ENCODE measurements at places on chromosomes 6 and 20.

DNA sequence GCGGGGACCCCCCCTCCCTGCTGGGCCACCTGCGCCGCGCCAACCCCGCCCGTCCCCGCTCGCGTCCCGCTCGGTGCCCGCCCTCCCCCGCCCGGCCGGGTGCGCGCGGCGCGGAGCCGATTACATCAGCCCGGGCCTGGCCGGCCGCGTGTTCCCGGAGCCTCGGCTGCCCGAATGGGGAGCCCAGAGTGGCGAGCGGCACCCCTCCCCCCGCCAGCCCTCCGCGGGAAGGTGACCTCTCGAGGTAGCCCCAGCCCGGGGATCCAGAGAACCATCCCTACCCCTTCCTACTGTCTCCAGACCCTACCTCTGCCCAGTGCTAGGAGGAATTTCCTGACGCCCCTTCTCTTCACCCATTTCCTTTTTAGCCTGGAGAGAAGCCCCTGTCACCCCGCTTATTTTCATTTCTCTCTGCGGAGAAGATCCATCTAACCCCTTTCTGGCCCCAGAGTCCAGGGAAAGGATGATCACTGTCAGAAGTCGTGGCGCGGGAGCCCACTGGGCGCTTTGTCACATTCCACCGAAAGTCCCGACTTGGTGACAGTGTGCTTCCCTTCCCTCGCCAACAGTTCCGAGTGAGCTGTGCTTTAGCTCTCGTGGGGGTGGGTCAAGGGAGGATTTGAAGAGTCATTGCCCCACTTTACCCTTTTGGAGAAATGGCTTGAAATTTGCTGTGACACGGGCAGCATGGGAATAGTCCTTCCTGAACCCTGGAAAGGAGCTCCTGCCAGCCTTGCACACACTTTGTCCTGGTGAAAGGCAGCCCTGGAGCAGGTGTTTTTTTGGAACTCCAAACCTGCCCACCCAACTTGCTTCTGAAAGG, 2.1 kb downstream of the VEGFA start:
- DNase-seq, result no peak

DNA sequence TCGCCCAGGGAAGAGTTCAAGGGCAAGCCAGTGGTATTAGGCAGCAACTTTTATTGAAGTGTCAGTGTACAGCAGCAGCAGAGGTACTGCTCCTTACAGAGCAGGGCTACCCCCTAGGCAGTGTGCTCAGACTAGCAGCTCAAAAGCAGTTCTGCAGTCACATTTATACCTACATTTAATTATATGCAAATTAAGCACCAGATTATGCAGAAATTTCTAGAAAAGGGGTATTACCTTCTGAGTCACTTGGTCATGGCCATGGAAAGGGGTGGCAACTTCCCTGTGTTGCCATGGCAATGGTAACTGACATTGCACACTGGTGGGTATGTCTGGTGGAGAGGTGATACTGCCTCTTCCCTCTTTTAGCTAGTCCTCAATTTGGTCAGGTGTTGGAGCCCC, 2.1 kb upstream of the ZKSCAN4 start:
- DNase-seq, result no peak

DNA sequence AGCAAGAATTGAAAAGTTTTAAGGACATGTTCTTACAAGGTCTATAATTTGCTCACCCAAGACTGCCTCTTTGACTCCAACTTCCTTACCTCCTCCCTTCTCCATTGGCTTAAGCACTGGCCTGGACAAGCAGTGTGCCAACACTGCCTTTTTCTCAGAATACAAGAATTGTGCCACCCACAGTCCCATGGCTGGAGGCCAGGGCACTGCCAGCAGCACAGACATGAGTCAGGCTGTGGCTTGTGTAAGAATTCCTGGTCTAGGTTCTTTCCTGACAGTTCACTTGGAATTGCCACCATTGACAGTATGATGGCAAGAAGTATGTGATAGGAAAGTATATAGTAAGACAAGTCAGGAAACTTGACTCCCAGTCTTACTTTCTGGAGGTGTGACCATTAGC, 202.7 kb upstream of the MARCKS start:
- no peak for DNase-seq

DNA sequence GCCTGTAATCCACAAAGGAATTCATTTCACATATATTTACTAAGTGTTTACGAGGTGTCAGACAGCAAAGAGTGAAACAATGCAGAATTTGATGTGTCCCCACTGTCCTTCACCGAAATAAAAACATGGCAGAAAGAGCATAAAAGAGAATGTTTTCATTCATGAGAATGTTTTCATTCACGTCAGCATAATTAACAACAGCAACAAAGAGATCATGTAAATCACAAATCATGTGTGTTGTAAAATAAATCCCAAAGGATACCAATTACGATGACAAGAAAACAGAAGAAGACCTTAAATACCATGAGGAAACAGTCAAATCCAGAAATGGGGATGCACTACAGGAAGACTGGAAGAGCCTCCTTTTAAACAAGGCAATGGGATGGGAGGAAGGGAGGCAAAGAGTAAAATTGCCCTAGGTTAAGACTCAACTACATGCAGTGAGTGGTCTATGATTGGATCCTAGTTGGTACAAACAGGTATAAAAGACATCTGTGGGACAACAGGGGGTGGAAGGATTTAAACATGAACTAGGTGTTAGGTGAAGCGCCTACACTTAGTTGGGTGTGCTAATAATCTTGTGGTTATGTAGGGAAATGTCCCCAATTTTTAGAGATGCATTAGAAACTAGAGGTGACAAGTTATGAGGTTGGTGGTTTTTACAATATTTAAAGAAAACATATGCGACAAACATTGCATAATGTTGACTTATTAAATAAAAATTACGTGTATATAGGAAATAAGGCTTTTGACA, 1.5 kb downstream of the ZSCAN31 start:
- DNase-seq, result no peak

GRCh38 chr6:53588816-53589509, 44.1 kb upstream of the GCLC start:
- no peak for DNase-seq

Data from stimulated activated CD4-positive, alpha-beta T cell treated with anti-CD3 and anti-CD28 coated beads, Interleukin-1b, Interleukin-23, amount 100 ng/mL, for 1 hour (primary cell).